Stimulated activated CD8-positive, alpha-beta memory T cell treated with anti-CD3 and anti-CD28 coated beads, Interleukin-15, amount 100 ng/mL, for 4 hours (primary cell): ENCODE measurements at places on chromosomes 5 and 9.

GRCh38 chr9:15578714-15579113 is 25.9 kb downstream of the CCDC171 start:
- DNase-seq = no peak

- no peak for DNase-seq
These were observed 24.2 kb downstream of the LRRTM2 start for GRCh38 chr5:138850865-138851435.

DNA sequence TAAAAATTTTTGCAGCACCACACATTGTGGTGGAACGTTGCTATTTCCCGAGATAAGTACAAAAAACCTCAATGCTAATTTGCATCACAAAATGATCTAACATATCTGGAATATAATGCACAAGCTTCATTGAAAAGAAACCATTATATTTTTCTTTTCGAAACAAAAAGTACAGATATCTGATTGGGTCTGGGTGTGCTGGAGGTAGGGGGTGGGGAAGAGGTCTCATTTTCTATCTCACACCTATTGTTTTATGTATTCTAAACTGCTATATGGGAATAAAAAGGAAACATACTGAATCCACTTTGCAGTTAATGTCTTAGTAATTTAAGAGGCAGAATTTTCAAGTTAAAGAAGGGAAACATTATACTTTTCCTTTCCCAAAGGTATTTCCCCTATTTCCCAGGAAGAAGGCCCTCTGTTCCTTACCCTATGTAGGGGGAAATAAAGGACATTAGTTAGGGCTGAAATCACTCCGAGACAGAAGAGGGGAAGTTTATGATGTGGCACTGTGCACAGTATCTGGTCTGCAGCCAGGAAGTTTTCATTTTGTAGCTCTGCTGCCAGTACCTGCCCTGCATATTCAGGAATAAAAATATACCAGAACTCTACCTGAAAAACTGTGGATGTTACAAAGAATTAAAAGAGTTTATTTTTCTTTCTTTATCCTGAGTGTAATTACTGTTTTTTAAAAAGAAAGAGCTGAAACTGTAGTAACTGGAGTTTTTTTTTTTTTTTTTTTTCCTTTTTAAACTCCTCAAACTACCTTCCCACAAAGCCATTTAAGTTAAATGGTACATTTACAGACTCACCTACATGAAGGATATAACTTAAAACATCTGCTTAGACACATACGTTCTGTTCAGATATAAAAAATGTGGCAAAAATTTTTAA is 7.4 kb downstream of the MEF2C start:
- DNase-seq = no peak

GRCh38 chr5:36875051-36875789 is 1.3 kb upstream of the NIPBL start:
- DNase-seq = peak; percentile 6

DNA sequence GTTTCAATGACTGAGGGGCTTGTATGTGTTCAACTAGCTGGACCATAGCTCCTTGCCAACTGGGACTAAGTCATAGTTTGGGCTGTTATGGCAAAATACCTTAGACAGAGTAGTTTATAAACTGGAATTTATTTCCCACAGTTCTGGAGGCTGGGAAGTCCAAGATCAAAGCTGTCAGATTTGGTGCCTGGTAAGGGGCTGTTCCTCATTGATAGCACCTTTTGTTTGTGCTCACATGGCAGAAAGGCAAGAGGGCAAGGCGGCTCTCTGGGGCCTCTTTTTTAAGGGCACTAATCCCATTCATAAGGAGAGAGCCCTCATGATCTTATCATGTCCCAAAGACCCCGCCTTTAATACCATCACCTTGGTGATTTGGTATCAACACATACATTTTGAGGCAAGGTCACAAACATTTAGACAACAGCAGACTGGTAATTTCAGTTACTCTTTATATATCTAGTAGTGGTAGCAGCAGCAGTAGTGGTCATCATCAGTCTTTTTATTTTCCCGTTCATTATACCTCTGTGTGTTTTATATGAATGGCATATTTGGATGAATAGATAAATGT is 477.0 kb downstream of the CCDC171 start:
- no peak for DNase-seq

DNA sequence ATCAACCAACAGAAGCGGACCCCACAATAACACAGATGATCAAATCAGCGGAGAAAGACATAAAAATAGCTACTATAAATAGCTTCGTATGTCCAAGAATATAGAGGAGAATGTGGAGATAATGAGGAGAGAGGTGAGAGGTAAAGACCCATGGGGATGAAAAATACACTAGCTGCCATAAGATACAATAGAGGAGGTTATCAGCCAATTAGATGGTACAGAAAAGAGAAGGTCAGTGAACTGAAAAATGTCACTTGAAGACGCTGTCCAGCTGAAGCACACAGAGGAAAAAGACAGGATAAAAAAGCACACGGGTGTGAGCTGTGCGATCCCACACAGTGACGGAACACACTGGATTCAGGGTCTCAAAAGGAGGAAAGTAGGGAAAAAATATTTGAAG is 73.4 kb downstream of the OLFM1 start:
- no peak for DNase-seq

GRCh38 chr9:121609822-121610637 is 41.4 kb upstream of the DAB2IP start:
- DNase-seq = no peak

GRCh38 chr5:34914671-34915138 is 599 bp downstream of the RAD1 start:
- DNase-seq = no peak

DNA sequence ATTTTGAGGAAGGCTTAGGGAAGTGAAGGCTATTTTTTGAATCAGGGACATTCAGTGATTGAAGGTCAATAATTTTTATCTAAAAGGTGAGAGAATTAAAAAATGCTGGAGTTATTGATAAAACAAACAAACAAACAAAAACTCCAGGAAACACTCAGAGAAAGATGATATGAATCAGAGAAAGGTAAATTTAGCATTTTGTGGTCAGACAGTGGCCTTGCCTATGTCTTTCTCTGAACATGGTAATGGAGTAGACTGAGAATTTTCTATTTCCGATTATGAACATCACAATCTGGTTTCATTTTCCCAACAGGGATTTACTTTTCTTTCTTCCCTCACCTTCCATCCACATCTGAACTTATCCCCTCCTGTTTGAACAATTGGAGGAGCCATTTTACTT is 353.6 kb upstream of the RIOK2 start:
- DNase-seq = no peak

- DNase-seq = no peak
These were observed 231.7 kb downstream of the SYK start for GRCh38 chr9:91033270-91033669.

DNA sequence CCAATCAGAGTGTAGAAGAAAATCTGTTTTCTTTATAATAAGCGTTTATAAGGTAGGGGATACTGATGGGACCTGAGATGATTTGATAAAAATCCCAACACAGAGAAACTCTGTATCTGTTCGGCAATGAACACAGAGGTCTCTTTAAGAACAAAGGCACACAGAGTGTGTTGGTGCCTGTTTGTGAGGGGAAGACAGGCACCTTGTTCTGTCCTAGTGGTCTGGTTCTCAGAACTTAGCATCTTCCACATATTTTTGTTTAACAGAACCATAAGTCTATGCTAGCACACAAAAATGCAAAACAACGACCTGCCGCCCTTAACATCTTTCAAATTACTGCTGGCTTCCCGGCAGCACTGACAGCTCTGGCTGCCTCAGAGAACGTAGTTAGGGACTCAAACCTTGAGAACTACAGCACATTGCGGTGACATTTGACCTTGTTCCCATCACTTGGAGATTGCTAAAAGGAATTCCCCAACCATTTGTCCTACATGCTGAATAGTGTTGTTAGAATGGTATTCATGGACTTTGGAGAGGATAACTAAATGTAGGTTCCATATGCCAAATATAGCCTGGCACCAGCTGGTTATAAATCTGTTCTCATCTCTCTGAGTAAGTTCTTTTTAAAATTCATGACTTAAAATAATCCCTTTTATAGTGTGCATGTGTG is 871.7 kb upstream of the TYRP1 start:
- no peak for DNase-seq

DNA sequence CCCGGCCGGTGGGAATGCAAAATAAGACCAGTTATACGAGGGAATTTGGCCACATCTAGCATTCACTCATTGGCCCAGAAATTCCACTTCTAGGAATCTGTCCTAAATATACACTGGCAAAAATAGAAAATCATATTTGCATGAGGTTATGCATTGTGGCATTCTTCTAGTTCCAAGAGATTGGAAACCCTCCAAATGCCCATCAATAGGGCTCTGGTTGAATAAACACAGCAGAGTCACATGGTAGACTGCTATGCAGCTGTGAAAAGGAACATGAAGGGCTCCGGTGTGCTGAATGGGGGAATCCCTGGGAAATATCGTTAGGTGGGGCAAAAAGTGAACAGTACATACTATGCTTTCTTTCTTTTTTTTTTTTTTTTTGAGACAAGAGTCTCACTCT is 36.8 kb downstream of the PTGES start:
- no peak for DNase-seq

DNA sequence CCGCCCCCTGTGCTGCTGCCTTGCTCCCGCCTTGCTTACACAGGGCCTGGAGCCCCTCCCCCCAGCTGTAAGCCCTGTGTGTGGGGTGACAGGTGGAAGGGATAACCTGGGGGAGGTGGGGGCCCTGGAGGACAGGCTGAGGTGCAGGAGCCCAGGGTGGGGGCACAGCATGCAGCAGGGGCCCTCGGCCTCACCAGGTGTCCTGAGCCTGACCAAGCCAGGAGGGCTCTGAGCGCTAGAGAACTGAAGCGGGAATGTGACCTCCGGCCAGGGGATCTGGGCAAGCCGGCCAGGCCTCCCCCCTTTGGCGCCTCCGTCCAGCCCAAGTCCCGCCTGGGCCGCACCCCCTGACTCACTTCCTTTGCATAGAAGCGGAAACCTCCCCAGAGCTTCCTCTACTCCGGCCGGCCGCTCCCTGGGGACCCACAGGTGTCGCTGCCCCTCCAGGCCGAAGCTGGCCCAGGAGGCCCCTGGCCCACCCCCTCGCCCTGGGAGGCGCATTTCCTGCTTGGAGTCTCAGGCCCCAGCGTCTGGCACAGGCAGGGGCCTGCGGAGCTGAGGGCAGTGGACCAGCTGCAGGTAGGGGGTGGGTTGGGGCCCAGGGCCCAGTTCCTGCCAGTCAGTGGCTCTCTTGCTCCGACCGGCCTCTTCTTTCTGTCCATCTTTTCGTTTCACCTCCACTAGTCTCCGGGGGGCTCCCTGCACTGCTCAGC is at the start of gene TOR4A:
Gene TOR4A, plus strand, starts transcription at position 398 of the 713 bp plus-strand sequence. CDS start 964 bp downstream, outside the sequence.
- DNase-seq = no peak

- DNase-seq = no peak
These were observed 208.7 kb upstream of the RASEF start for GRCh38 chr9:83271665-83272071.

DNA sequence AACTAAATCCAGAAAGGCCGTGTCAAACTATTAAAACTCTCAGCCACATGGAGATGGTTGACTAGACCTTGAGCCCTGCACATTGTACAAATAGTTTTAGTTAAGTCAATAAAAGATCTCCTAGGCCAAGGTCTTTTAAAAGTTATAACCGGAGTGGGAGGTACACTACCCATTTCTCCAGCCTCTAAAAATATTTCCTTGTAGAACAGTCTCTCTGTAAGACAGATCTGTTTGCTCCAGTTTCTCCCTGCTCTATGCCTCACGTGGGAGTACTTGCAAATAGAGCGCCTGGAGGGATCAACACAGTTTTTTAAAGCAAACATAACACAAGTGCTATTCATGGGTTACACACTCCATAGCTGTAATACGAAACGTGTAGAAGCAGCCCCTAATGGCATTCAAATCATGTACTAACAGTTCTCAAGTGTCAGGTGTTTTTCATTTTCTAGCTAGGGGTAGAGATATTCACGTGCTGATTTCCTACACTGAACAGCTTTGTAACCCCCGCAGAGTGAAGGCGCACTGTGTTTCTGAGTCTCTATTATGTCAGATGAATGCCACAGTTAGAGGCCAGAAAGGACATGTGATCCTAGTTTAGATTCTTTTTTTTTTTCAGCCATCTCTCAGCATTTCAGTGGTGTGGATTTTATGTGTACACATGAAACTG is 703.4 kb upstream of the GRAMD2B start:
- DNase-seq = no peak

DNA sequence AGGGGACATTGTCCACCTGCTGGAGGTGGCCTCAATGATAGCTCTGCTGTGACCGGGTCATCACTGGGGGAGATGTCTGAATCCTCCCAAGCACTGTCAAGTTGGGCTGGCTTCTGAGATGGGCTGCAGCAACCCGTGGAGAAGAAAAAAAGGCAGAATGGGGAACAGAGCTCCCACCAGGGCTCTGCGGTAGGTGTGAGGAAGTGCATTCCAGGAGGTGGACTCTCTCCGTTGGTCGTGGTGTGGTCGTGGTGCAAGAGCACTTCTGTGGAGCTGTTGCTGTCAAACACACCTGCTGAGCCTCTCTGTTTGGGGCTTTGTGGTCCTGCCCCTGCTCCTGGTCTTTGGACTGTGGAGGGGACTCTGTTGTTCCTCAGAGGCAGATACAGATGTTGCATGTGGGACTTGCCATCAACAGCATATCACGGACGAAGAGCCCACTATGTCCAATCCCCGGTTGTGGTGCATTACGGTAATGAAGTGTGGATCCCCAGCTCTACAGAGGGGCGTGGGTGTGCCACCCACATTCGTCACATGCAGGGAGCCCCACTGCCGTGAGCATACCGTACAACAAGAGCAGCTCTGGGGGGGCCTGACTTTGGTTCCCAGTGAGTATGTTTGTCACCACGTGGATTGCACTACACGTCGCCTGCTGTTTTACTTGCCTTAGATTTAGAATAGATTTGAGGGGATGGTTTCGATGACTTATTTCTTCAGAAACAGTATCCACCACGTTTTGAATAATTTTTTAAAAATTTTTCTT is 36.0 kb upstream of the PITX1 start:
- DNase-seq = no peak

GRCh38 chr5:41841325-41841724 is 28.9 kb downstream of the OXCT1 start:
- DNase-seq = no peak

- no peak for DNase-seq
These were observed 89.6 kb downstream of the ASTN2 start for GRCh38 chr9:117325110-117325731.

GRCh38 chr5:142674531-142675469 is 11.1 kb downstream of the FGF1 start:
- no peak for DNase-seq

DNA sequence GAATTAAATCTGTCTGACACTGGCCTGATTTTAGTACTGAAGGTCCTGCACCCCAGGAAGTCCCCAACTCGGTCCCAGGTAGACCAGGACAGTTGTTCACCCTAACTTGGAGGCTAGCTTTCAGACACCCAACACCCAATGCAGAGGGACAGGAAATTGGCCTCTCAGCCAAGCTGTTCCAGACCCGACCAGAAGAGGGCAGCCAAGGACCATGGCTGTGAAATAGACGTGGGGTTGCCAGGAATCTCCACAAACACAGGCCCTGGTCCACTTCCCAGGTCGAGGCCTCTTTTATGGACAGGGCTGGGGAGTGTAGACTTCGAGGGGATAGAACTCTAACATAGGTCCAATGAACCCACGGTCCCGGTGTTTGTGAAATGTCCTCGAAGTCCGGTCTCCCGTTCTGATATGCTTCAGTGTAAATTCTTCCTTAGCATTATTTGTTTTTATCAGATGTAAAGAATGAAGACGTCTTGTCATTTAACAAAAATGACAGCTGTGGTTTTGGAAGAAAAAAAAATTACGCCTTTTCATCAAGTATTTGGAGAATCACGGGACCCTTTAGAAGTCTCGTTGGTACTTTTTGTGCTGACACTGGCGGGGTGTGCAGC is 260.3 kb upstream of the ADAMTS16 start:
- DNase-seq = no peak

GRCh38 chr9:26612211-26612610 is 280.4 kb downstream of the CAAP1 start:
- DNase-seq = no peak

- DNase-seq = no peak
These were observed 181.9 kb upstream of the TRPM3 start for GRCh38 chr9:71303351-71303750.
